M059J (cell line): ENCODE measurements at places on chromosomes 2 and 18. TPM values are rescaled to one million over a fixed set of nuclear protein-coding genes. Genes with fewer than 3 reads are reported as not detected.

DNA sequence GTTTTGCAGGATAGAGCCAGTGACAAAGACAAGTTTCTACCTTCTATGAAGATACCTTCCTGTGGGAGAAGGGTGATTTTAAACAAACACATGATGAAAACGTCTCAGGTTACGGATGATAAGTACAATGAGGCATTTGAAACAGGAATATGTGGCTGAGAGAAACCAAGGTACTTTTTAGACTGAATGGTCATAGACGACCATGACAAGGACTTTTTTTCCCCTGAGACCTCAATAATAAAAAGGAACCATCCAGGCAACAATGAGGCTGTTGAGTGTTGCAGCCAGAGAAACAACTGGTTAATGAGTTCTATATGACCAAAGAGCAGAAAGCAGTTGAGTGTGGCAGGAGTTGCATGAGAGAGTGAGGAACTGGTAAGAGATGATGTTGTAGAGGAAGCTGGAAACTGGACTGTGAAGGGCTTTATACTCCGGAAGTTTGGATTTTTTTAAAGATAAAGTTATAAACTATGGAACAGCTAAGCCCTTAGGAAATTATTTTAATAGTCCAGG lies 306.1 kb upstream of the CYRIA start:
- DNase-seq: no peak

The PRKRA gene
- total RNA-seq: 41.5 and 53.7 TPM in 2 replicates

The MC5R gene
- total RNA-seq: not detected in 2 replicates

GRCh38 chr2:111975053-111975552 lies 76.7 kb downstream of the MERTK start:
- peak; percentile 94 for DNase-seq

- DNase-seq: no peak
These were observed 338.0 kb downstream of the OSR1 start for GRCh38 chr2:19020144-19021099.

The DYSF gene
- 0.27 and 0.81 TPM in 2 replicates for total RNA-seq

GRCh38 chr2:99261242-99261641 lies 5.8 kb upstream of the LYG2 start:
- no peak for DNase-seq

The DLGAP1 gene
- total RNA-seq: not detected in 2 replicates

DNA sequence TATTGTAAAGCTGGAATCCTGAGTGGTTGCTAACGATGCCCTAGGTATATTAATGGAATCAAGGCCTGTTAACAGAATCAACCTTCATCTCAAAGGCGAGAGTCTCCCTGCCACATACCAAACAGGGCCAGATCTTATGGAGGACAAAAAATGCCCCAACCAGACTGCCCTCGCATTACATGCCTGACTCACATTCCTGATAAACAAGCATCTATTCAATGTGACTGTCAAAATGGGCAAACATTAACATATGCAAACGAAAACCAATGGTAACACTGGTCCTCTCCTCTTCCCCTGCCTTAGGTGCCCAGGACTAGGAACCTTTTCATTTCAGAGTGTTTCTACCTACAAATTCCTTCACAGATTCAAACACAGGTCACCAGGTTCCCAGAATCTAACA lies 83.4 kb downstream of the COL6A3 start:
- DNase-seq: no peak

GRCh38 chr18:66819235-66819634 lies 215.3 kb upstream of the CDH19 start:
- no peak for DNase-seq

GRCh38 chr2:63842149-63843061 lies 709 bp downstream of the UGP2 start:
- DNase-seq: peak; percentile 62

GRCh38 chr2:56040189-56040588 lies 116.6 kb upstream of the EFEMP1 start:
- DNase-seq: no peak

GRCh38 chr18:75251466-75251865 lies 40.9 kb downstream of the TSHZ1 start:
- no peak for DNase-seq

The TCF4 gene
- total RNA-seq: 57.2 and 70.7 TPM in 2 replicates

- DNase-seq: no peak
These were observed 33.2 kb upstream of the AGAP1 start for GRCh38 chr2:235460548-235461047.

The TNFAIP6 gene
- not detected in 2 replicates for total RNA-seq
